ENCODE measurements at places on chromosomes 5 and 9. TPM values are rescaled to one million over a fixed set of nuclear protein-coding genes. Genes with fewer than 3 reads are reported as not detected.

DNA sequence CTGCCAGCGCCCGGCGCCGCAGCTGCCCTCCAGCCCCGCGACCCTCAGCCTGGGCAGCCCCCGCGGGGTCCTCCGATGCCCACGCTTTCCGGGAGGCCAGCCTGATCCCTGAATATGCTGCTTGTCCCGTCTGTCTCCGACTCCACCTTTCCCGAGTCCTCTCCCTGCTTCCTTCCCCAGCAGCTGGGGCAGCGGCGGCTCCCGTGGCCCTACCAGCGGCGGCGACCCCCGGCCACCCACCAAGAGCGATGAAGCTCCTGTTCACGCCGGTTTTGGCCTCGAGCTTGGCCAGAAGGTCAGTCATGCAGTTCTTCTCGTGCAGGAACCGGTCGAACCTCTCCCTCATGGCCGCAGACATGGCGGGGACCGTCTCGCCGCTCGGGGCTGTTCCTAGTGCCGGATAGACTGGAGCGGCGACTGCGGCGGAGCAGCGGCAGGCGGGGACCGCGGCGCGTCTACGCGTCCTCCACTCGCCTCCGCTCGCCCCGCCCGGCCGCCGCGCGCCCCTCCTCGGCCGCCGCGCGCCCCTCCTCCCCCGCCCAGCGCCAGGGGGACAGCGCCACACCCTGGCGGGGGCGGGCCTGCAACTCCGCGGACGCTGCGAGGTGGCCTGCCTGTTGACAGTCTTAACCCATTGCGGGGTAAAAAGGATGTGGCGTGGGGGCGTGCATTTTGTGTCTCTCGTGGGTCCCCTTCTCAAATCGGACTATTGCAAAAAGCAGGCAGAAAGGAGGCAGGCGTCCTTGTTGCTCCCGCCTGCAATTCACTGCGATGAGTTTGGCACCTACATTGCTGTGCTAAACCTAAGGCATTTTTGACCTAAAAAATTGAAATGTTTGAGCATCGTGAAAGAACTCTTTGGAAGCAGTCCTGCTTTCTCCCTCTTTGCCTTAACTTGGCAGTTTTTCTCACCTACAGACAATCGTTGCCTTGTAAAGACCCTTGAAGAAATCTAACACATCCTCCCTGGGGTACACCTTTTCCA lies at the start of gene REEP5:
Gene REEP5 (minus strand): TSS at position 395 of the 985 bp plus-strand sequence. CDS start 37 bp downstream, at position 358.
- DNase-seq, result peak; percentile 68
- peak within 1 kb of the TSS; percentile 92 for H3K27ac ChIP-seq

DNA sequence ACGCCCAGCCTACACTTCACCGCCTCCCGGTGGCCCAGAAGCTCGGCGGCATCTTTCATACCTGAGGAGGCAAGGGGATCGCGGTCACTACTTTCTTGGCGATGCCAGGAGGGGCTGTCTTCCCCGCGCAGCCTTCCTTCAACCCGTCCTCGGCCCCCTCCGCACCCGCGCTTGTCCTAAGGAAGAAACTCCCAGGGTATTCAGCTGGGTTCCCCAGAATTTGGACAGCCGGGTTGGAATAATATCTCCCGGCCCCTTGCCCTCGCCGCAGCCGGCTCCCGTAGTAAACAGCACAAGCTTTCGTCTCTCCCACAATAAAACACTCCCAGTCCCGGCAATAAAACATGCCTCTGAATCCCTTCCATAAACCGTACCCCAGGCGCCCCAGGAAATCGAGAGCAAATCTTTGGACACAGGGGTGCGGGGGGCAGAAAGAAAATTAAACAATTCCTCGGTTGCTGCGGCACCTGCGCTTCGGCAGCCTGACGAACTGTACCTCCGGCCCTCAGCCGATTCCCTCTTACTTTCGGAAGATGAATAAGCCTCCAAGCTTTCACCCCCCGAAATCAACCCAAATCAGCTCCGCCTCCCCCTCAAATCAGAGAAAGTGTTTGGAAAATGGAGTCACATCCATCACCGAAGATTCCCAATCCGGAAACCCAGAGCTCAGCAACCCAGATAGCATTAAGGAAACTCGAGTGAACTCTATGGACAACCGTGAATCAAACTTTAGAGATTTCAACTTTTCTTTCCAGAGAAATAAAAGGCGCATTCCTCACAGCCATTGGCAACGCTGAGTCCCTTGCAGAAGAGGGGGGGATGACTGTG lies 1.1 kb downstream of the OTP start:
- H3K36me3 ChIP-seq, result no peaks in the 10 kb centered on the region
- no peak for DNase-seq
- peaks cover 80% of the 10 kb centered on the region for H3K27me3 ChIP-seq
- no peaks in the 10 kb centered on the region for H3K4me1 ChIP-seq
- H3K27ac ChIP-seq, result no peak overlapping the region

GRCh38 chr9:91899219-91899563 lies 50.8 kb downstream of the ROR2 start:
- H3K36me3 ChIP-seq, result no peaks in the 10 kb centered on the region
- no peak overlapping the region for H3K4me3 ChIP-seq
- no peak for DNase-seq
- no peaks in the 10 kb centered on the region for H3K4me1 ChIP-seq
- H3K27me3 ChIP-seq, result no peaks in the 10 kb centered on the region

DNA sequence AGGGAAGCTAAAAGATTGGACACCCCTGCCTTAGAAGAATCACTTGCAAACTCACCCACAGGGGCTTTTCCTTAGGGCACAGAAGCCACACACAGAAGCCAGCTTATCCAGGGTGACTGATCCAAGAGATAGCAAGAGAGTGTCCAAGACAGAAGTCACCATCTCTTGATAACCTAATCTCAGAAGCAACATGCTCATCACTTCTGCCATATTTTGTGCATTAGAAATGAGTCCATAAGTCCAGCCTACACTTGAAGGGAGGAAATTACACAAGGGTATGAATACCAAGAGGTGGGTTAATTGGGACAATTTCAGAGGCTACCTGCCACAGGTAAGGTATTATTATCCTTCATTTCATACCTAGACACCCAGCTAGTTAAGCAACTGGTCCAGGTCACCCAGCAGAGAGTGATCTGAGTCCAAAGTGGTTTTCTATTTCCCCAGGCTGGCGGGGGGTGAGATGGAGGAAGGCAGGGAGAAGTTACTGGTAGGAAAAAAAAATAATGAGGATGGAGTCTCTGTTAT lies 3.7 kb upstream of the ERGIC1 start:
- H3K4me3 ChIP-seq, result no peak overlapping the region
- DNase-seq, result no peak
- H3K27ac ChIP-seq, result peak overlapping the region; percentile 84
- H3K27me3 ChIP-seq, result no peaks in the 10 kb centered on the region

- no peaks in the 10 kb centered on the region for H3K36me3 ChIP-seq
- H3K4me1 ChIP-seq, result no peaks in the 10 kb centered on the region
- H3K27me3 ChIP-seq, result peaks cover 11% of the 10 kb centered on the region
- no peak for DNase-seq
These were observed 8.5 kb upstream of the ACSL6 start for GRCh38 chr5:132019857-132020555.

GRCh38 chr5:7398596-7399280 lies 2.8 kb downstream of the ADCY2 start:
- H3K4me1 ChIP-seq, result no peaks in the 10 kb centered on the region
- H3K27ac ChIP-seq, result no peak overlapping the region

DNA sequence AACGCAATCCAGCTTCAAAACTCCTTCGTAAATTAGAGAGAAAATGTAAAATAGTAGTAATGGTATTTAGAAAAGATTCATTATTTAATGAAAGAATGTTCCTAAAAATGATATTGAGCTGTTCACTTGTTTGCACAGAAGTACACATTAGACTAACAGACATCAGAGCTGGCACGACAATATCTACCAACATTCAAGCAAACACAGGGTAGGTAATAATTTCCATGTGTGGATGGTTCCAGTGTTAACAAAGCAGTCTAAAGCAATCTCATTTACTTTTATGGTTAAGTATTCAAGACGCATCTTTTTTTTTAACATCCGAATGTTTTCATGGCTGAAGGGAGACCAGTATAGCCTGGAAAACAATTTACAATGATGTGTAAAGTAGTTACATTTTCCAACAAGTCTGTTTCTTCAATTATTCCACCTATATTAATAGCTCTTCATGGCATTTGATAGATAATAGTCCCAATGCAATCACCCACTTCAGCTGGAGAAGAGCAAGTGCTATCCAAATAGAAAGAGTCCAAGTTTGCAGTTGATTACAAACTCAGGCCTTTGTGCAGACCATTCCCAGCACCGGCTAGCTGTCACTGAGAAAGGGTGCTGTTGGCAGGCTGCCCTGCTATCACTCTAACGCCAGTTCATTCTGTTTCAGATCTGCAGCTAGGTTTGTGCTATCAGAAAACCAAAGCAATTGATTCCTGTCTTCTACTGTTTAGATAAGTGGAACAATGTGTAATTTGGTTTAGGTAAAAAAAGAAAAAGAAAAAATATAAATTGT lies 458.8 kb downstream of the DTWD2 start:
- H3K27ac ChIP-seq, result no peak overlapping the region
- H3K36me3 ChIP-seq, result no peaks in the 10 kb centered on the region
- H3K27me3 ChIP-seq, result no peaks in the 10 kb centered on the region
- H3K4me3 ChIP-seq, result no peak overlapping the region

DNA sequence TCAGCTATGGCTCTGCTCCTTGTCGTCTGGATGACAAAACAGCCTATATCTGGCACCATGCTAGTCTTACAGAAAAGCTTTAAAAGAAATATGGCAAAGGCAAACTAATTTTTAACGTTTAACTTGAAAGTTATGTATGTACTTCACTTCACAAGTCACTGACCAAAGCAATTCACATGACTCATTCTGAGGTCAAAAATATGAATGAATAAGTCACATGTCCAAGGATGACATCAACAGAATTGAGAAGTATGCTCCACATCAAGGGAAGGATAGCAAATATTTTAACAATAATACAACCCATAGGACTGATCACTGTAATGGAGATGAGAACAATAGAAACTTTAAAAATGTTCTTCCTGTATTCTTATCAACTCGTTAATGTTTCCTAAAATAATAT lies 1072.6 kb upstream of the NUDT12 start:
- H3K4me1 ChIP-seq, result no peaks in the 10 kb centered on the region
- DNase-seq, result peak; percentile 81
- no peak overlapping the region for H3K4me3 ChIP-seq
- H3K27me3 ChIP-seq, result no peaks in the 10 kb centered on the region

The TAS2R1 gene
- not detected for polyA plus RNA-seq

The RACK1 gene
- 3,409 TPM for polyA plus RNA-seq

The ARL10 gene
- 3.4 TPM for polyA plus RNA-seq

The PCDHA1 gene
- polyA plus RNA-seq, result 0.12 TPM

The CATSPER3 gene
- polyA plus RNA-seq, result 0.32 TPM

All from fibroblast of lung (primary cell).